Naive thymus-derived CD8-positive, alpha-beta T cell (primary cell): ENCODE measurements at places on chromosomes 11 and 22. TPM values are rescaled to one million over a fixed set of nuclear protein-coding genes. Genes with fewer than 3 reads are reported as not detected.

GRCh38 chr11:101567071-101567470 lies 16.7 kb downstream of the TRPC6 start:
- H3K27ac ChIP-seq, result no peak overlapping the region
- no peaks in the 10 kb centered on the region for H3K27me3 ChIP-seq
- H3K36me3 ChIP-seq, result no peaks in the 10 kb centered on the region
- H3K4me1 ChIP-seq, result no peaks in the 10 kb centered on the region
- DNase-seq, result no peak

DNA sequence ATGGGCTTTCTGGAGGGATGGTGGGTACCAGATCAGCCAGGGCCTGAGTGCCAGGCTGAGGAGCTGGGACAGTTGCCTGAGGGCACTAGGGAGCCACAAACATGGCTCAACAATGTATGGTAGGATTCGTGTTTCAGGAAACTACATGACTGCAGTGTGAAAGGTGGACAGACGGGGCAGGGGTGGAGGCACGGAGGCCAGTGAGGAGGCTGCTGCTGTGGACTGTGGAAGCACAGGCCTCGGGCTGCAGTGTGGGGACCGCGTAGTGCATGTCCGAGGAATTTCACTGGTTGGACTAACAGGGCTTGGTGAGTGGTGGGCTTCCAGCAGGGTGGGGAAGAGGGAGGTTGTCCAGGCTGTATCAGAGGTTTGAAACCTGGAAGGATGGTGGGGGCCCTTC lies 7.8 kb downstream of the P2RY2 start:
- H3K27me3 ChIP-seq, result peaks cover under 1% of the 10 kb centered on the region
- DNase-seq, result no peak
- no peaks in the 10 kb centered on the region for H3K36me3 ChIP-seq
- H3K4me1 ChIP-seq, result peaks cover 5% of the 10 kb centered on the region
- H3K27ac ChIP-seq, result no peak overlapping the region

- H3K4me3 ChIP-seq, result peak overlapping the region; percentile 87
- no peak for DNase-seq
- H3K27me3 ChIP-seq, result peaks cover 5% of the 10 kb centered on the region
- no peaks in the 10 kb centered on the region for H3K36me3 ChIP-seq
- peaks cover 28% of the 10 kb centered on the region for H3K4me1 ChIP-seq
Observed at GRCh38 chr11:118610225-118610772, 2.9 kb downstream of the PHLDB1 start.

GRCh38 chr11:10394229-10395101 lies 60.6 kb upstream of the AMPD3 start:
- no peak for DNase-seq
- H3K4me3 ChIP-seq, result no peak overlapping the region
- no peak overlapping the region for H3K27ac ChIP-seq
- peaks cover 6% of the 10 kb centered on the region for H3K36me3 ChIP-seq

- peaks cover 36% of the 10 kb centered on the region for H3K27me3 ChIP-seq
- H3K4me1 ChIP-seq, result peaks cover 18% of the 10 kb centered on the region
- no peak overlapping the region for H3K27ac ChIP-seq
- DNase-seq, result peak; percentile 38
- no peaks in the 10 kb centered on the region for H3K36me3 ChIP-seq
Observed at GRCh38 chr22:32206774-32207758, 2.2 kb upstream of the RFPL2 start.

GRCh38 chr22:31340360-31340759 lies 5.8 kb downstream of the PATZ1 start:
- H3K4me3 ChIP-seq, result peak overlapping the region; percentile 36
- peaks cover 51% of the 10 kb centered on the region for H3K4me1 ChIP-seq
- no peak for DNase-seq
- H3K27me3 ChIP-seq, result no peaks in the 10 kb centered on the region

- no peaks in the 10 kb centered on the region for H3K36me3 ChIP-seq
- H3K4me1 ChIP-seq, result no peaks in the 10 kb centered on the region
- DNase-seq, result no peak
- H3K27me3 ChIP-seq, result peaks cover 22% of the 10 kb centered on the region
- no peak overlapping the region for H3K4me3 ChIP-seq
Observed at GRCh38 chr22:47602732-47603131, 840.3 kb downstream of the TBC1D22A start.

DNA sequence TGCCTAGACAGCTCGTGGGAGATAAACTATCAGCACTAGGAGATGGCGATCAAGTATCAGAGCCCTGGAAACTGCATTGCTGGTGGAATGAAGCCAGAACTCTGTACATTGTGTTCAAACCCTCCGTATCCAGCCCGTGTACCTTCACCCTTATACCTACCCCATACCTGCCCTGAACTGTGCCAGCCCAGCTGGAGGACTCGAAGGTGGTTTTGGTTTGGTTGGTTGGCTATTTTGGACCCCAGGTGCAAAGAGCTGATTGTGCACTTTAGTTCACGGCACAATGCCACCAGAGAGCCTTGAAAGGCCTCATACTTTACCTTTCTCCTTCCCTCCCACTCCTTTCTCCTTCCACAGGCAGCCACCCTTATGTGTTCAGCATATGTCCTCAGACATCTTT lies 16.0 kb downstream of the FAM83F start:
- peak overlapping the region; percentile 73 for H3K4me3 ChIP-seq
- H3K36me3 ChIP-seq, result no peaks in the 10 kb centered on the region
- H3K27me3 ChIP-seq, result peaks cover 11% of the 10 kb centered on the region

The TRIM29 gene
- not detected for total RNA-seq

The RASL10A gene
- 1.3 TPM for total RNA-seq

The PGA4 gene
- total RNA-seq, result not detected

The MYOD1 gene
- not detected for total RNA-seq
